ENCODE measurements at places on chromosomes 4 and X.

- no peak for DNase-seq
Measured at GRCh38 chr4:141328560-141329173, 108.0 kb downstream of the ZNF330 start.

GRCh38 chr4:87092389-87093141 lies 127.9 kb downstream of the KLHL8 start:
- DNase-seq: peak; percentile 77

- DNase-seq: no peak
Measured at GRCh38 chrX:33128048-33128805, 83.1 kb downstream of the DMD start.

DNA sequence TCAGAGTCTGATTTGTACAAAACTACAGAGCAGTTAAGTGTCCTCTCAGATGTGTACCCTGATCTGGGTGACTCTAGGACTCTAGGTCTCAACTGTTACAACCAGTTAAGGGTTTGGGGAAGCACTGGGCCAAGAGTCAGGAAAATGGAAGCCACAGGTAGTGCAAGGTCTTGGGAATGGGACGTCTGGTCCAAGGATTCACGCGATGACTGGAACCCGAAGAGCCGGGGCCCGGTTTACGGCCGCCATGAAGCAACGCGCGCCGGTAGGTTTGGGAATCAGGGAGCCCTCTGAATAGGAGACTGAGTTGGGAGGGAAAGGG lies 321 bp upstream of the HPRT1 start:
- no peak for DNase-seq

- no peak for DNase-seq
Measured at GRCh38 chrX:27731962-27732361, 75.8 kb upstream of the MAGEB10 start.

Measured in GM03348 (cell line).